ENCODE measurements at places on chromosomes 12 and 14. TPM values are rescaled to one million over a fixed set of nuclear protein-coding genes. Genes with fewer than 3 reads are reported as not detected.

The LHX5 gene
- not detected for total RNA-seq

DNA sequence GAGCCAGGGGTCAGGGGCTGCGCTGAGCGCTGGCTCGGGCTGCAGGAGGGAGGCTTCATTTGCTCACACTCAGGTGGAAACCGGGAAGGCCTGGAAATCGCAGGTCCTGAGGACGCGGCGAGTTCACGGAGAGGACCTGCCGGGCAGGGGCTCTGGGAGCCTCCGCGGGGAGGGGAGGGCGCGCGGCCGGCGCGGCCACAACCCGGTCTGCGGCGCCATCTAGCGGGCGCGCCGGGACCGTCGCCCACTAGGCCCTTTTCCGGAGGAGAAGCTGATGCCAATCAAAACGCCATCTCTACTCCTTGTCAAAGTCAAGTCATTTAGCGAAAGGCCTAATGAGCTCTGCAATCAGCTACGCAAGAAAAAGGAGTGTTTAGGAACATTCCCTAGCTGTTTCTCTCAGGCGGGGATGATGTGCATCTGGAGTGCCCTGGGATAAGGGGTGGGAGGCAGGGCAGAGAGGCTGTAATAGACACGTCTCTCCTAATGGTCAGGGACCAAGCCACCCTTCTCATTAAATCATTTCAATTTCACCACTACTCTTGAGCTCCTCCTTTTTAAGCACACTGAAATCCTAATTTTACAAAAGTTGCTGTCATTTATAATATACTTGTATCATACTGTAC, 885.8 kb upstream of the TMEM132C start:
- peak; percentile 6 for DNase-seq

DNA sequence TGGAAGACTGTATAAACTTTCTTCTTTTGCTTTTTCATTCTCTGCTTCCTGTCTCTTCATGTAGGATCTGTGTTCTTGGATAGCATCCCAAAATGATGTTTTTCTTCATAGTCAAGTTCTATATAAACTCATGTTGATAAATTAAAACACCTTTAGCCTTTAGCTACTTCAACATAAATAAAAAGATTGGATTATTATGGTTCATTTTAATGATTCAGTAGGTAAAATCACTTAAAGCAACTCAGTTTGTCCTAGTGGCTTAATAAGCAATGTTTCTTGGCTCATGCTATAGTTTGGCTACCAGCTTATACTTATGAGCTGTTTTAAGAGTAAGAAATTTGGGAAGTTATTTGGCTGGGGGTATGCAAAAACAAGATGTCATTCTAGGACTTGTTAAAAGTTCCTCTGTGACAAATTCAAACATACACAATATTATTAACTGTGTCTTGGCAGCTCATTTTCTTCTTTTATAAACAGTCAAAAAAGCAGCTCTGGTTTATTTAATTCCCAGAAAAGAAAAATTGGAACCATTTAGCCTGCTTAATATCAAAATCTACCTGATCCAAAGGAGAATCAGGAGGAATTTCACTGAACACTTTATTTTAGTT, 111.4 kb downstream of the TMTC3 start:
- no peak for DNase-seq

GRCh38 chr14:54854181-54854580, 48.4 kb downstream of the GCH1 start:
- no peak for DNase-seq

GRCh38 chr12:75981247-75982168, 50.1 kb downstream of the PHLDA1 start:
- no peak for DNase-seq

DNA sequence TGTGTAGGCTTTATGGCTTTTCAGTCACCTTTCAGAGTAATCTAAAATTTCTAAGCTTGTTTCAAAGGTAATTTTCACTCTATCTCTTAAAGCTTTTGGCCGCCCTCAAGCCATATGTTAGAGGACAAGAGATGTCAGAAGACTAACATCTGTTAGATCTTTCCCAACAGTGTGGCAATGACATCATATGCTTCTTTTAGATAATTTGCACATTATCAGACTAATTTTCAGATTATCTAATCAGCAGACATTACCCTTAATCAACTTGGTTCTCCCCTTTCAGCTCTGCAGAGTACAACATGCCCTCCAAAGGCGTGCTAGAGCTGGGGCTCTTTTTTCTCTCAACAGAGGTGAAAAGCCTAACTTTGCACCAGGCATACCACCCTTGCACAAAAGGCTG, 207.1 kb downstream of the DPF3 start:
- no peak for DNase-seq

- DNase-seq: no peak
Measured at GRCh38 chr12:131315601-131316000, 361.9 kb downstream of the ADGRD1 start.

DNA sequence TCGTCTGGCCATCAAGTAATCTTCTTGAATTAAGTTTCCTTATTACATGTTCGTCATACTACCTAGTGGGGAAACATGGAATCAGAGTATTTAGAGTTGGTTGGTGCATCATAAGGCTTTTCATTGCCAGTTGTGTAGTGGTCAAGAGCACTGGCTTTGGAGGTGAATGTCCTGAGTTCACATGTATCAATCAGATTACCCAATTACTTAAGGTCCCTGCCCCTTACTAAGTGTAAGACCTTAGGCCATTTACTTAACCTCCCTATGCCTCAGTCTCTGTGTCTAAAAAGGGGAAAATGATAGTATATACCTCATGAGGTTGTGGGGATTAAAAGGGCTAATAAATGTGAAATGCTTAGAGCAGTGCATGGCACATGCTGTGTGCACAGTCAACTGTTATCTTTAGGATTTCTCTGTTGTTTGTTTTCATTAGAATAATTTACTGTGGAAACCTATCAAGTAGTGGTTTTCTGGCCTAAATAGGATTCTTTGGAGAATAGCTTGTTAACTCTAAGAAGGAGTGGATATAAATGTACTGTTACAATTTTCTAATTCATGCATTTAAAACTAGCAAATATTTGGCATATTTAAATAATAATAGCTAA, 27.0 kb downstream of the MSRB3 start:
- DNase-seq: no peak

The KRT77 gene
- total RNA-seq: not detected

DNA sequence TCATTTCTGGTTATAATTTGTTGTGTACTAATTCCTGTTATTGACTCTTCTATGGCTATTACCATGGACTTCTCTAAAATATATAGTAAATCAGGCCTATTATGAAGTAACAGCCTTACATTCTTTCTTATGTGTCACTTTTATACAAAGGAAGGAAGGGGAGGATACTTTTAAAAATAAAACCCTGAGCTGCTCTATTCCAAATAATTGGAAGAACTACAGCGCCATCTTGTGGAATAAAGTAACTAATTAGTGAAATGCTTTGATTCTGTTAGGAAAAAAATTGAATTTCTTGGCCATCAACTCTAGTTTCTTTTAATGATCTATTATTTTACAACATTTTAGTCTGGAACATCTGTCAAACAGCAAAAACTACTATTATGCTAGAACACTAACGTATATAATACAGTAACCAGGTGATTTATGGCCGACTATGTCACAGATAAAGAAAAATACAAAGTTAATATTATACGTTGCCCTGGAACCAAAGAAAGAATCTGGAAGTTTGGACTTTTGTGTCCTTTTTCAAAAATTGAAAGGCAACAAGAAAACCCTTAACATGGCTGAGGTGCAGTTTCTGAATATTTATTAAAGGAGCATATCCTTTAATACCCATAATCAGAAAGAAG, 55.0 kb upstream of the NELL2 start:
- peak; percentile 61 for DNase-seq

DNA sequence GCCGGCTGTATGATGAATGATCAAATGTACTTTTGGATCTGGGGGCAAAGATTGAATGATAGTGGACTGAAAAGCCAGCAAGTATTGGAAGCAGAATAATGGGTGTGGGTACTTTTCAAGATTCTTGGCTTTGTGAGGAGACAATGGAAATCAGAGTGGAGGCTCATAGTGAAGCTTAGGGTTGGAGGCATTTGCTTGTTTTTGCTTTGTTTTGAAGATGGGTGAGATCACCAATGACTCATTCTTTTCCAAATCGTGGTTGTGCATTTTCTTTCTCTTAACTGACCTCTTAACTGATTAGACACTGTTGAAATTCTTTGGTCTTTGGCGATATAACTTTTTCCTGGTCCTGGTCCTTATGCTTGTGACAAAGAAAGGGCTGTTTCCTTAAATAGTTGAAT, 54.4 kb downstream of the PELI2 start:
- no peak for DNase-seq

- no peak for DNase-seq
Measured at GRCh38 chr12:108825201-108825950, 32.0 kb downstream of the SSH1 start.

The FKBP4 gene
- 53.3 TPM for total RNA-seq

- peak; percentile 76 for DNase-seq
Measured at GRCh38 chr12:56635806-56636674, 5.9 kb upstream of the BAZ2A start.

The SLC2A3 gene
- 158 TPM for total RNA-seq

The SELPLG gene
- total RNA-seq: 175 TPM

- no peak for DNase-seq
Measured at GRCh38 chr12:49051373-49051764, 9.2 kb downstream of the KMT2D start.

- DNase-seq: no peak
Measured at GRCh38 chr12:72330301-72330700, 58.1 kb downstream of the TRHDE start.

DNA sequence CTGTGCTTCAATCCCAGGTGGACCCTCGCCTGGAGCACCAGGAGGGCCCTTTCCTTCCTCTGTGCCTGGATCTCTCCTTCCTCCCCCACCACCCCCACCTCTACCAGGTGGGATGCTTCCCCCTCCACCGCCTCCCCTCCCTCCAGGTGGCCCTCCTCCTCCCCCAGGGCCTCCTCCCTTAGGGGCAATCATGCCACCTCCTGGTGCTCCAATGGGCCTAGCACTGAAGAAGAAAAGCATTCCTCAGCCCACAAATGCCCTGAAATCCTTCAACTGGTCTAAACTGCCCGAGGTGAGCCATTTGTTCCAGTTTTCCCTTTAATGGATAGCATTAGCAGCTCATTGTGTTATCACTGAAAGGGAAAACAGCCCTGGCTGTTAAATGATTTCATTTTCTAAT, 134.0 kb downstream of the GPR135 start:
- DNase-seq: no peak

DNA sequence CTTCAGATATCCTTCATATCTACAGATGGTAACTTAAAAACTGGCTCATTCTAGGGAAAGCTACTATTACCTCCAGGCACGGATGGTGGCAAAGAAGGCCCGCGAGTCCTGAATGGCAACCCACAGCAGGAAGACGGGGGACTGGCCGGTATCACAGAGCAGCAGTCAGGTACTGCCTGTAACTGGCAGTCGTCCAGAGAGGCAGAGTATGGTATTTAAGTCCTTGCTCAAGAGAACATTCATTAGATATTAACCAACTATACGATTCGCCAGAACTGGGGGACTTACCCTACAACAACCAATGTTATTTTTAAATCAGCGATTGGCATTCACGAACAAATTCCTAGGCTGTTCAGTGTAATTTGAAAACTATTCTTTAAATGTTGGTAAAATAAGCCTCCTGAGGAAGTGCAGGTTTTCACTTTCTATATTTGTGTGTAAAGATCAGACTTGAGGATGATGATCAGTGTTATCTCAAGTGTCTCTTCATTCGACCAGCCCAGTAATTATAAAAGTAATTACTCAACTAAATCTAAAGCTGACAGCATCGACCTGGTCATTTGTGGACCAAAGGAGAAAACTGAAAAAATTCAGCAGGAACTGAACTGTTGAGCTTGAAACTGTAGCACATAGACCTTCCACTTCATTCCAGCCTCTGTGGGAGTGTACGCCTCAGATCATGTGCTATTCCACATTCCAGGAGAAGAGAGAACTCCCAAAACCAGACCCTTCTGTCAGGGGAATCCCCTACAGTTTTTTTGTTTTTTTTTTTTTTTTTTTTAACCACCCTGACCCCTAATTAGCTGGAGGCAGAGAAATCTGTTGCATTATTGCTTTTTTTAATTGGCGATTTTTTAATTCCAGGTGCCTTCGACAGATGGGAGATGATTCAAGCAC, 75.6 kb downstream of the ESR2 start:
- DNase-seq: no peak

The TAS2R19 gene
- 2.1 TPM for total RNA-seq

The PRB2 gene
- not detected for total RNA-seq

DNA sequence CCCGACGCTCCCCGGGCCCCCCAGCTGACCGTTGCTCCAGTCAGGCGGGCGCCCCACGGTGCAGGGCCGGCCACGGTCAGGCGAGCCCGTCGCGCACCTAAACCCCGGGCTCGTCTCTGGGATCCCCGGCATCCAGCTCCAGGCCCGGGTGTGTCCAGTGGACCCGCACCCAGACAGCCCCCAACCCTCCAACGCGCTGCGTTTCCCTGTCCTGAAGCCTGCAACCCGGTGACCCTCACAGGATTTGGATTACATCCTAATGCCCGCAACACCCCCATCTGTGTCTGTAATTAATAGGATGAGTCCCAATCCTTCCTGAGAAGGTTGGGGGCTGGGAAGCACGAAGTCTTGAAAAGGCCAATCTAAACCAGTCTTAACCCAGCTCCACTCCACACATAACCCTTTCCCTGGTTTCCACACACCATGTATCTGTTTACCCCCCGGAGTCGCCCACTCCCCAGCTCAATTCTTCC, 10.4 kb downstream of the CPNE6 start:
- DNase-seq: no peak

The RND1 gene
- total RNA-seq: 1.4 TPM

GRCh38 chr12:7758766-7759140, 6.3 kb upstream of the NANOGNB start:
- no peak for DNase-seq

The SIX6 gene
- not detected for total RNA-seq

The FGF6 gene
- not detected for total RNA-seq

DNA sequence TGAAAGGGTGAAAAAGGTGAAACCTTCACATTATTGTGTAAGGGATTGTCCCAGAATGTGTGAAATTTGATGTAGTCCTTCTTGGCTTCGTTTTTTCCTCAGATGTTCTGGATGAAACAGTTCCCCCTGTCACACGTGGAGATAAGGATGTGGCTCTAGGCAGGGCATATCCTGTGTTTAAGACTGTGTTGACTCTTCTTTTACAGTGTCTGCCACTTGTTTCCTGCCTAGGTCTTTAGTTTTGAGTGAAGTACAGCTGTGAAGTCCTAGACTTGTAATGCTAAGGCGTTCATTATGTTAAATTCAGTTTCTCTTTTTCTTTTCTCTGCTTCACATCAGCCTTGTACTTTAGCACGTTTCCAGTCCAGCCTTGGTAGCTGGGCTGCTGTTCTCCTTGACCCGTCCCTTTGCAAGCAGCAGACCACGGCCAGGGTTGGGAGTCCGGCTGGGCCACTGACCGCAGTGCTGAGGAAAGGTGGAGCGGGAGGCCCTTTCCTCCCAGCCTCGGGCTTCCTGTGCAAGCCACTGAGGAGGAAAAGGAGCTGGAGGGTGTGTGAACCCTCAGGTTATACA, 59.1 kb downstream of the RASSF3 start:
- DNase-seq: peak; percentile 82

GRCh38 chr12:2960390-2960956, 1.3 kb downstream of the TEAD4 start:
- no peak for DNase-seq

GRCh38 chr14:24171422-24172260, at the start of gene REC8:
REC8 (plus strand) TSS chr14:24172080; CDS start chr14:24172553, 473 bp downstream.
- DNase-seq: peak; percentile 66

Data from CD4-positive, alpha-beta memory T cell (primary cell).